Fibroblast of skin of back (primary cell): ENCODE measurements at places on chromosomes 16 and 17.

- DNase-seq: no peak
Observed at GRCh38 chr17:68603656-68604055, 2.5 kb upstream of the FAM20A start.

DNA sequence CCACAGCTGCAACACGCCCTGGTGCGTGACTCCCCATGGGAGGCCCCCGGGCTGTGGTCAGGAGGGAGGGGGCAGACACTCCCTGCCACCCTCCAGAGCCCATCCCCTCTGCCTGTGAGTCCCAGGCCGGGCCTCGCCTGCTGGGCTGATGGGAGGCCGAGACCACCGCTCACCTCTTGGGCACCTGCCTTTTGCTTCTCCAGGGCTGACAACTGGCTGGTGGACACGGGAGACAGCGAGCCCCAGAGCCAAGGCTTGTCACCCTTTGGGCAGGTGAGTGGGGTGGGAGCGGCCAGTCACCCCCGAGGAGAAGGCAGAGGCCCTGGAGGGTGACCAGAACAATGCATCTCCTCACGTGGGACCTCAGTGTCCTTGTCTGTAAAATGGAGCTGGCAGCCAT lies 20.8 kb downstream of the CHMP1A start:
- no peak for DNase-seq

DNA sequence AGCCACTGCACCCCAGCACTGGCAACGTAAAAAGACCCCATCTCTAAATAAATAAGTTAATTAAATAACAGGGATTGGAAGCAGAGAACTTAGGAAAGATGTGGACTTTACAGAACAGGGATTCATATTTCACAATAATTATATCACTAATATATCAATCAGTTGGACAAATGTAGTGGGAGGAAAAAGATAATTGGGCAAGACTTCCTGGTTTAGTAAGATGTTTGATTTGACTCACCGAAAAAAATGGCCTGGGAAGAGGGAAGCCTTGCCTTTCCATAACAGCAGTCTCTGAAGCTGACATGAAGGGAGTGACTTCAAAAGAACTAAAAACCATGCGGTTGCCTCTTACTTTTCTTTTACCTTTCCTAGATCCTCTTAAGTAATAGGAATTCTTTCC lies 15.2 kb upstream of the C17orf78 start:
- no peak for DNase-seq

- peak; percentile 100 for DNase-seq
Observed at GRCh38 chr16:4616047-4616811, 1.5 kb upstream of the UBALD1 start.

DNA sequence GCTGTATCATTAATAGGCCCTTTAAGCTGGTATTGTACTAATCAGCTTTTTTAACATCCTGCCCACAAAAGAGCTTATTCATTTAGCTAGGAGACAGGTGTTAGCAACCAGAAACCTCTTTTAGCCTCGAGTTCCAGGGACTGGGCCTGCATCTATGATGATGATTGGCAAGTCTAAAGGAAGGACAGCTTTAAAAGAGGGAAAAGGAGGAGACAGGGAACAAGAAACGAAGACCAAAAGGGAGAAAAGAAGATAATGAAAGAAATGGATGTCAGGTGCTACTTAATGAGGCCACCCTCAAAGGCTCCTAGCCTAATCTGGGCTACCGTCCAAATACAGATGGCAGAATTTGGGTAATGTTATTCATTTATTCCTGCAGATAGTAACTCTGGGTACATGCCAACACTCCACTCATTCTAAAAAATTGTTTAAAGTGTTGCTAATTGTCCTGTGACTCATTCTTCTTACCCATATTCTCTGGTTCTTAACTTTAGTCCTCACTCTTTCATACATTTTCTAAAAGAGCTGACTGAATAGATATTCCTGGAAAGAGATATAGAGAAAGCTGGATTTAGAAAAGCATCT lies 18.7 kb upstream of the RFFL start:
- DNase-seq: peak; percentile 86

- no peak for DNase-seq
Observed at GRCh38 chr16:85475233-85475632, 137.9 kb upstream of the GSE1 start.

DNA sequence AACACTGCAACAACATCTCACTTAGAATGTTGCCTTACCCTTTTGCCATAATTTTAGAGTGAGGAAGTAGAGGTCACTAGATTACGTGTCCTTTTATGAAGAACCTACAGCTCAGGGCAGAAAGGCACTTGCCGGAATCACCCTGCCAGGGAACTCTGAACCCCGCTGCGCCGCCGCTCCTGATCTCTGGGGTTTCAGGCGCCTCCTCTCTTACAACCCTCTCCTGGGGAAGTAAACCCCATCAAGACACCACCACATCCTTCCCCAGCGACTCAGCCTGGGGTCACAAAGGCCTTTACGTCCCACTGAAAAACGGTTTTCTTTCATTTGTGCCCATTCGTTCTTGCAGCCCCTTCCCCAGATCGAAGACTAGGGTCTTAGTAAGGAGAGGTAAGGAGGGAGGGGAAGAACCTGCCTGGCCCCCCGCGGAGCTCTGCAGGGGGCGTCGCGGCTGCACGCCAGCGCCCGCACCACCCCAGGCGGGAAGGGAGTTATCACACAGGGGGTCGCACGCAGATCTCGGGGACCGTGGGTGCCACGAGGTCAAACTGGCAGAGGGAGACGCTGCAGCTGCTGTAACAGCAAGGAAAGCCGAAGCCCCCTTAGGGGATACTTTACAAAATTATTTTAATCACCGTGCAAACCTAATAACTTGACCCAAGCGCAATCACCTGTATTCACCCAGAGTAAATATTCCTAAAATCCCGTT lies 1.0 kb upstream of the HLF start:
- no peak for DNase-seq
